Globus pallidus (tissue), 1 donor: ENCODE measurements at places on chromosomes 11 and 22.

DNA sequence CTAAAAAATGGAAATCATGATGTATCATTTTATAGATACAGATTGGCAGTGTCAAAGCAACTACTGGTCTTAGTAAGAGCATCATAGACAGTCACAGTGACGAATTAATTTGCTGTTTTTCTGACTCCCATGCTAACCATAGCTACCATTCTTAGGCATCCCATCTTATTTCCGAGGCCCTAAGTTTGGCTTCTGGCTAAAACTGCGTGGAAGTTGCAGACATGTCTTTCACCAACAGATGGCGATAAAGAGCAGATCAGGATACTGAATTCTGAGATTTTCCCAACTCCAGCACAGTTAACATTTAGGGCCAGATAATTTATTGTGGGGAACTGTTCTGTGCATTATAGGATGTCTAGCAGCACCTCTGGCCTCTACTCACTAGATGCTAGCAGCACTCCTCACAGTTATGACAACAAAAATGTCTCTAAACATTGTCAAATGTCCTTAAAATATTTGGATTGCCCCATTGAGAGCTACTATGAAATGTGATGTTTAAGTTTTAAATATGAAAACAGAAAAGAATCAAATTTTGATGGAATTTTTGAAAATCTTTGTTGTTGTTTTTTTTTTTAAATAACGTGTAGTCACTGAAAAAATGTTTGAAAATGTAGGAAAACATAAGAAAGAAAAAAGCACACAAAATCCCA, 16.3 kb downstream of the OR2AG2 start:
- DNase-seq = peak; percentile 23

DNA sequence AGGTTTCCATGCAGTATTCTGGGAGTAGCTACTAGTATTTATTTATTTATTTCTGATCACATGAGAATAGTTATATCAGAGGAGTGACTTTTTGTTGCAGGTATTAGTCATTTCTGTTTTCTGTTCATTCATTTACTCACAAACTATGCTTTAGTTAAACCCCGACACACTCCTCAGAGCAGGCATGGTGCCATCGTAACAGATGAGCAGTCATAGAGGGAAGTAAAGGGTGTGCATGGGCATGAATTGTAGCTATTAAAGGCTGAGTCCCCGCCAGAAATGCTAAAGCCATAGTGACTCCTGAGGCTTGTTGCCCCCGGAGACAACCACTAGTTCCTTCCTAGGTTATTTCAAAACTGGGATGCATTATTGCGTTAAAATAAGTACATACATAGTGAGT, 10.6 kb downstream of the JHY start:
- DNase-seq = no peak

GRCh38 chr11:108697872-108698473, 33.1 kb downstream of the DDX10 start:
- peak; percentile 69 for DNase-seq

DNA sequence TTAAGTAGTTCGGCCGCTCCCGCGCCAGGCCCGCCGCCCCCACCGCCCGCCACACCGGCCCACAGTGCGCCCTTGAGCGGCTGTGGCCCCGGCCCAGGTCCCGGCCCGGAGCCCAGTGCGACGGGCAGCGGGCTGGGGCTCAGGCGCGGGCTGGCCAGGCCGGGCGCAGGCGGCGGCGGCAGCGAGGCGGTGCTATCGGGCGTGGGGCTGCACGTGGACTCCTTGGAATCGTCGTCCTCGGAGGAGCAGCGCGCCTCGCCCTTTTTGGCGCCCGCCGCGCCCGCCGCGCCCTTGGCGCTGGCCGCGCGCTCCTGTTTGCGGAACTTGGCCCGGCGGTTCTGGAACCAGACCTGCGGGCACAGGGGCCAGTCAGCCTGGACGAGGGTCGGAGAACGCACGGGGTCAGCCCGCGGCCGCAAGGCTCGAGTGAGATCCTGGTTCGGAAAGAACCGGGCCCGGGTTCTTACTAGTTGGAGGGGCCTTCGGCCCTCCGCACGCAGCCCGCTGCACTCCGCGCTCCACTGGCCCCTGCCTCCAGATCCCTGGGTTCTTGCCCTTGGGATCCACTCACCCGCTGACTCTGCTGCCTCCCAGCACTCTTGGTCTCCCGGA, 4.0 kb downstream of the PHOX2A start:
- DNase-seq = no peak

- DNase-seq = no peak
These were observed 1205.4 kb downstream of the TBC1D22A start for GRCh38 chr22:47967831-47968230.

GRCh38 chr11:40099426-40100161, 1359.9 kb downstream of the LRRC4C start:
- no peak for DNase-seq

DNA sequence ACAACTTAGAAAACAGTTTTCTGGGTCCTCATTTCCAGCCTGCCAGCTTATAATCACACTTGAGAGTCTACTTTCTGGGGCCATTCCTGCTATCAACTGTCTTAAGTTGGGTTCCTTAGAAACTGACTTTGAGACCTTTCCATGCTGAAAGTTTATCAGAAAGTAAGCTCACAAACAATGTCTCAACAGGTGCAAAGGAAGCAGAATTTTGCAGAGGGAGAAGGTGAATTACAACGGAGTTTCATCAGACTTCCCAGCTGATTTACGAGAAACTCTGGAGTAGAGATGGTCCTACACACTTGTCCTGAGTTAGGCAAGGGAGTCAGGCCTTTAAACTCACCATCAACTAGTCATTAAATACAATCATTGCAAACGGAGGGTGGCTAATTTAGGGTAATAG, 4.7 kb upstream of the OR52I2 start:
- no peak for DNase-seq

DNA sequence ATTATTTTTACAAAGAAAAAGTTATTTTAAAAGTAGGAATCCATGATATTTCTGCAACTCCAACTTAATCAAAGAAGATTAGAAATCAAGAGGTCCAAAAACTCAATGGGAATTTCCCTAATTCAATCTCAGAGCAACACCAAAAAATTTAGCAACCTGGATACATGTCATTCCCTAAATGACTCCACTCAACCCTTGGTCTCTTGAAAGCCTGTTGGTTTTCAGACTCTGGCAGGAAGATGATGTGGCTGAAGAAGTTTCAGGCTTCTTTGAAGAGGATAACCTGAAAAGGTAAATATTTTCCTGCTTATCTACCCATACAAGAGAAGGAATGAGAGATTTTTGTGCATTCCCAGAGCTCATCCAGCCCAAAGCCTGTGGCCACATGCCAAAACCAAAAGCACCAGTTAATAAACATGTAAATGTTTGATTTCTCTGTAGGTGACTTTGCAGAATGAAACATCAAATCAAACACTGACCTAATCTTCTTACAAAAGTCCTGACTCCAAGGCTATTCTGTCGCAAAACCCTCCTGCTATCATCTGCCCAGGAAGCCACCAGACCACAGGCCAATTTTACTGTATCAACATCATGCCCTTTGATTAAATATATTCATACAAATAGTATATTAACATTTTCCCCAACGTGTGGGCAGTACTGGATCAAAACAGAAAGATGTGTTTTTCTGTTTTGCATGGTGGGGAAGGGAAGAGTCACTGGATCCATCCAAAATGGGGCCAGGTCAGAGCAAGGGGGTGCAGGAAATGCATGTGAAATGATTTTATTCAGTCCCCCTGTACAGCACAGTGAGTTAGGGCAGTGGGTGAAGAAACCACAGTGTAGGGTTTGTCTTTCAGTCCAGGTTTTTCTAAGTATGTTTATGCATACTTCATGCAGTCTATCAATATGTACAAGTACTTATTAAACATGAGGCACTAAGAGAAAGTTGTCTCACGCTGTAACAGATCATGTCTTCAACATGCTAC, 38.8 kb downstream of the SMCO4 start:
- DNase-seq = no peak

DNA sequence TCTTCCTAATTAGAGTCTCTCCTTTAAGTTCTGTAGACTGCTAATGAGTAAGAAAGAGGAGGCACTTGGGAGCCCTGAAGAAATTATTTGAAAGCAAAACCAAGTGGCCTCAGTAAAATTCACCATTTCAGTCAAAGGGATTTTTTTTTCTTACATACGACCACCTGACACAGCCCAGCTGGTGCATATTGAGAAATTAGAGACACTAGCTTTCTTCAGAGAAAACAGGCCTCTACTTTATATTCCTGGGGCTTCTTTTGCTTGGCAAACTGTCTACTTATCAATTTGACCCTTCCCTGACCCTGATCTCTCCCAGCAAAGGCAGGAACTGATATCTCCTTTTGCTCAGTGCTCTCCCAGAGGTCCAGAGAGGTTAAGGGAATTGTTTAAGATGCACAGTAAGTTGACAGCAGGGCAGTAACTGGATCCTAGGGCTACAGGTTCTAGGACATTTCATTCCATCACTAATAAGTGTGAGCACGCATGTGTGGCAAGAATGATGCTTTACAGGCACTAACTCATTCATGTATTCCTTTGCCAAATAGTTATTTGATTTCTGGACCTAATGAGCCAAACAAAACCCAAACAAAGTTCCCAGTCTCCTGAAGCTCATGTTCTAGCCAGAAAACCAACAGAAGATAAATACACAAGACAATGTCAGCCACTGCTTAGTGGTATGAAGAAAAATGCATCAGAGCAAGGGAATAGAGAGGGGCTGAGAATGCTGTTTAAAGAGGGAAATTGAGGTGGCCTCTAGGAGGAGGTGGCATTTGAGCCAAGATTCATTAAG, 467.6 kb downstream of the SOX6 start:
- no peak for DNase-seq

- DNase-seq = no peak
These were observed 301.7 kb downstream of the BLID start for GRCh38 chr11:121814296-121814695.

GRCh38 chr11:126465573-126466188, 110.2 kb downstream of the ST3GAL4 start:
- peak; percentile 32 for DNase-seq

DNA sequence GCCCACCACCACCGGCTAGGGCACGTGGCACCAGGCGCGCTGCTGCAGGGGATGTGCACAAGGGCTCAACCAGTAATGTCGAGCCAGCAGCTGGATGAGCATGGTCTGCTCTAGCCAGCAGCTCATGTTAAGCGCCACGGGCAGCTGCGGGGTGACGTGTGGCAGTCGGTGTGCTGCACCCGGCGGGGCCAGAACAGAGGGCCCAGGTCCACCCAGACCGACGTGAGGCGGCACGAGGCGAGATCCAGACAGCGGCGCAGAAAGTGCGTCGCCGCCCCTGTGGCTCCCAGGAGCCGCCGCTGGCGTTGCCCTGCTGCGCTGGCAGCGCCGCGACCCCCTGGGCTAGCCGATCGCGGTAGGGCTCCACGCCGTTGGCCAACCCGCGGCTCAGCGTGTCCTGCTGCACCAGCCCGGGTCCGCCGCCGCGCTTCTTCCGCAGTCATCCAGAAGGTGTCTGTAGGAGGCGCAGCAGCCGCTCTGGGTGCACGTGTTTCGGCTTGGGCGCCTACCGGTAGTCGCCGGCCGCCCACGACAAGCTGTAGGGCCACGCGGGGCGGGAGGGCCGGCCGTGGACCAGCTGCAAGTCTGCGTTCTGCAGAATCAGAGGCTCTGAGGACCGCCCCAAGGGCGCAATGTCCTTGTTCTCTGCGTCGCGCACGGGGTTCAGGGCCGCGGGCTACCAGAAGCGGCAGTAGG, 4.6 kb upstream of the GALR3 start:
- DNase-seq = no peak

GRCh38 chr22:46587061-46587460, 33.1 kb upstream of the GRAMD4 start:
- no peak for DNase-seq

DNA sequence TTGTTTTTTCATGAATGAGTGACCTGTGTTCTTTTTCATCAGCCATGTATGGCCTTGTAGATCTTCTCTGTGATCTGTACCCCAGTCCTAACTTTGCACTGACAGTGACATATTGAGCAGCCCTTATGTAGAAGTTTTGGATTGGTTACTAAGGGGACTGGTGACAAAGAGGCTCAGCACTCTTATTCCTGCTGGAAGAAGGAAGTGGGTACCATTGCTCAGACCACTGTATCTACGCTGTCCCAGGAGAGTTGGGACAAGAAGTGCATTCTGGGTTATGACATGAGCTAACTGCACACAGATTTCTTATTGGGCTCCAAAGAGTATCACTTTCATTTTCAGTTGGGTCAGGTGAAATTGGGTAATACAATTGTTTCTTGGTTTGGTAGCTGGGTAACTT, 107.8 kb upstream of the RASSF10 start:
- no peak for DNase-seq

DNA sequence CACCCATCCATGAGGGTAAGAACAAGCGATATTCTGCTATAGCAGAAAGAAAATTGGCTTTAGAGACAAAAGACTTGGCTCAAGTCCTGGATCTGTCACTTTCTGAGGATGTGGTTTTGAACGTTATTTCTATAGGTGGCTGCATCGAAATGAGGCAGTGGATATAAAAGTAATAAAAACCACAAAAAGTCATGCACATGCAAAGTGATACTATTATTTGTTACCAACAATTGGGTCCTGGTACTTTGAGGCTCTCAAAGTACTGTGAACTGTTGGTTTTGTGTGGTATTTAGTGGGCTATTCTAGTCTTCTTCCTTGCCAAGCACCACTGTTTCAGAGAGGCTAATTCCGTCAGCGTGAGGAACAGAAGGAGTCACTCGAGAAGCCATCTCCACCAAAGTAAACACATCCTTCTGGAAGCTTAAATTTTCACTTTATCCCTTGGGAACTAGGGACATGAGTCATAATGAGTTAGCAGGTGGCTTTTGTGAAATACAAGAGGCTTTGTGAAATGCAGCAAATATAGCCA, 13.1 kb downstream of the UBASH3B start:
- DNase-seq = no peak

- peak; percentile 28 for DNase-seq
These were observed 16.4 kb upstream of the PAMR1 start for GRCh38 chr11:35541621-35542375.

DNA sequence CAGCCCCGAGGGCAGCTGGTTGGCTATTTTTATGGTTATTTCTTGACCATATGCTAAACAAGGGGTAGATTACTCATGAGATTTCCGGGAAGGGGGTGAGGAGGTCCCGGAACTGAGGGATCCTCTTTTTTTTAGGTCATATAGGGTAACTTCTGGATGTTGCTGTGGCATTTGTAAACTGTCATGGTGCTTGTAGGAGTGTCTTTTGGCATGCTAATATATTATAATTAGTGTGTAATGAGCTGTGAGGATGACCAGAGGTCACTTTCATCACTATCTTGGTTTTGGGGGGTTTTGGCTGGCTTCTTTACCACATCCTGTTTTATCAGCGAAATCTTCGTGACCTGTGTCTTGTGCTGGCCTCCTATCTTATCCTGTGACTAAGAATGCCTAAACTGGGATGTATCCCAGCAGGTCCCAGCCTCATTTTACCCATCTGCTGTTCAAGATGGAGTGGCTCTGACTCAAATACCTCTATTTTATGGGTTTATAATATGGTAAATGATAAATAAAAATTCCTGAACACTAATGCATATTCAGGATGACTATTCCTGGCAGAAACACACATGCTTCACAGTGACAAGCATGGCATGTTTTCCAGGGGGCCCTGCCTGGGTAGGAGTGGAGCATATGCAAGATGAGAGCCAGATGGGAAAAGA, 11.2 kb downstream of the KREMEN1 start:
- DNase-seq = no peak

- DNase-seq = no peak
These were observed 58.9 kb downstream of the SHANK2 start for GRCh38 chr11:71193431-71193830.
